ENCODE measurements at places on chromosomes 2 and 18.

GRCh38 chr2:235433860-235434259 is 60.0 kb upstream of the AGAP1 start:
- DNase-seq = no peak

DNA sequence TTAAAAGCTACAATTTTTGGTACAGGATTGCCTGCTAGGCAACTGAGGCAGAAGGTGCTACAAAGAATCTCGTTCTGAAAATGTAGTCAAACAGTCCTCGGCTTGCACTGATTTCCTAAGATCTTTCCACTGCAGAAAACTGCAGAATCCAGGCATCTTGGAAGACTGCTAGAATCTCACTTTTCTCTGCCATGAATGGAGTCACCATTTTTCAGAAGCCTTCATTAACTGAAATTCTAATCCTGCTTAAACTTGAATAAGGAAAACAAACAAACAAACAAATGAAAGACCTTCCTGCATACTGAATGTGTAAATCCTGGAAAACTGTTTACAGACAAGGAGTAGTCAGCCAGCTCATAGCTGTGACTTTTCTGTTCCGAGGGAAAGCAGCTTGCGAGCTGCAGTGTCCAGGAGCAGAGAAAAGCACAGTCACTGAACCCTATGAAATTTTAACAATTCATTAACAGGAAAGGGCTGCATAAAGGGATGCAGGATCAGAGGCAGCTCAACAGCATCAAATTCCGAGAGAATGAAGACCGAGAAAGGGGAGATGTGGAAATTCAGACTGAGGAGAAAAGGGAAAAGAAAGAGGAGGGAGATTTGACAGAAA is 210.5 kb upstream of the PIK3C3 start:
- DNase-seq = no peak

DNA sequence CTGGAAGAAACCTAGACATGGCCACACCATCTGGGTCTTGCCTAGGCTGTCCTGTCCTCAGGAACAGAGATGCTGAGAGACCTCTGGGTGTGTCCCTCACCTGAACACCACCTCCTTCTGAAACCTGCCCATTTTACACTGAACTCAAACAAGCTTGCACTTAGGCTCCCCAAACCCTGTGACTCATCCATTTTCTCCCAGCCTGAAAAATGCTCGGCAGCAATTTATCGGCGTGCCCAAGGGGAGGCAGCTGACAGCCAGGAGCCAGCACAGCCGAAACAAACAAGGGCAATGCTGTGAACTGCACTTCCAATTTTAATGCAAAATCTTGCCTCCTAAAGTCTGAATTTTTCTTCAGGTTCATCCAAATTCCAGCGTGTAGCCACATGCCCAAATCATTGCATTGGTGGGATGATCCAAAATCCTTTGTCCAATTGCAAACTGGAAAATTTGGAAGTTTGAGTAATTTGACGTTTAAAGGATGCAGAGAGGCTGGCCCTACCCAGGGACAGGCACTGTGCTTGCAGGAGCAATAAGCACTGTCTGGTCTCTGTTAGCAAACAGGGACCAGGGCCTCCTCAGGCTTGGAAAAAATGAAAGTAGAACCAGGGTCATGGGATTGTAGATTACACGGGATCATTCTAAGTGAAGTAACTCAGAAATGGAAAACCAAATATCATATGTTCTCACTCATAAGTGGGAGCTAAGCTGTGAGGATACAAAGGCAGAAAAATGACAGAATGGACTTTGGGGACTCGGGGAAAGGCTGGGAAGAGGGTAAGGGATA is 67.7 kb downstream of the GALNT14 start:
- no peak for DNase-seq

- DNase-seq = no peak
Observed at GRCh38 chr18:64311859-64312258, 163.0 kb upstream of the LINC00305 start.

- no peak for DNase-seq
Observed at GRCh38 chr2:63058921-63059792, 8.5 kb downstream of the OTX1 start.

GRCh38 chr2:1350111-1350510 is 63.2 kb upstream of the TPO start:
- DNase-seq = no peak

GRCh38 chr2:3864943-3865865 is 161.8 kb downstream of the DCDC2C start:
- DNase-seq = no peak

- DNase-seq = no peak
Observed at GRCh38 chr2:196961889-196962288, 35.4 kb upstream of the PGAP1 start.

DNA sequence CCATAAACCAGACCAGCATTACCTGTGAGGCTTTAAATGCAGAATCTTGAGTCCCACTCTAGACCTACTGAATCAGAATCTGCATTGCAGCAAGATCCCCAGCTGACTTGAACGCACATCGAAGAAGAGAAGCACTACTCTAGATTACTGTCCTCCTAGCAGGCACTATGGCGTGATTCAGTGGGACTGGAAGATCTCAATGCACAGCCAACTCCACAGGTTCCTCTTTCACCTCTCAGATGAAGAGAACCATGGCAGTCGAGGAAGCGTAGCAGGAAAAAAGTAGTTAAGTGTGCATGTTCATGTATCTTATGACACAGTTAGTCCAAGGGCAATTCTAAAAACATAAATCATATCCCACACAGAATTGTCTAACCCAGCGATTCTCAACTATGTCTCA is 97.4 kb downstream of the STK39 start:
- no peak for DNase-seq

DNA sequence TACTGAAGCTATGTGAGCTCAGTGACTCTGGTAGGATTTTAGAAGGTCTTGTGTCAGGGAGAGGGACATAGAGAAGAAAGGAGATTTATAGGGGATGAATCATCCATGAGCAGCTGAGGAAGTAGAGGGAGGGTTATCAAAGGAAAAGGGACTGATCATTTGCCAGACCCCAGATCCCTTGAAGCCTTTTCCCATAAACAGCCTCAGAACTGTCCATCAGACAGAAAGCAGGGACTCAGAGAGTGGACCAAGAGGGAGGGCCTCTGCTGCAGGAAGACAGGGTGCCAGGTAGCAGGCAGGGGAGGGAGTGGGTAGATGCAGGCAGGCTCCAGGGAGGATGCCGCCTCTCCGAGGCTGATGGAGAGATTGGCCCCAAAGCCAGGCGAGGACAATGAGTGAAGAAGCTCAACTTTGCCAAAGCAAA is 133.9 kb downstream of the TNS1 start:
- no peak for DNase-seq

GRCh38 chr2:101690547-101691152 is 6.9 kb upstream of the MAP4K4 start:
- DNase-seq = no peak

Measured in Jurkat, Clone E6-1 (cell line).